ENCODE measurements at places on chromosomes 16 and 17. TPM values are rescaled to one million over a fixed set of nuclear protein-coding genes. Genes with fewer than 3 reads are reported as not detected.

Gene RRAD
- total RNA-seq, result 0.48 TPM

GRCh38 chr17:70582777-70583176 lies 413.4 kb downstream of the KCNJ2 start:
- no peak overlapping the region for H3K27ac ChIP-seq
- no peak for DNase-seq
- H3K4me1 ChIP-seq, result no peaks in the 10 kb centered on the region
- no peaks in the 10 kb centered on the region for H3K36me3 ChIP-seq

DNA sequence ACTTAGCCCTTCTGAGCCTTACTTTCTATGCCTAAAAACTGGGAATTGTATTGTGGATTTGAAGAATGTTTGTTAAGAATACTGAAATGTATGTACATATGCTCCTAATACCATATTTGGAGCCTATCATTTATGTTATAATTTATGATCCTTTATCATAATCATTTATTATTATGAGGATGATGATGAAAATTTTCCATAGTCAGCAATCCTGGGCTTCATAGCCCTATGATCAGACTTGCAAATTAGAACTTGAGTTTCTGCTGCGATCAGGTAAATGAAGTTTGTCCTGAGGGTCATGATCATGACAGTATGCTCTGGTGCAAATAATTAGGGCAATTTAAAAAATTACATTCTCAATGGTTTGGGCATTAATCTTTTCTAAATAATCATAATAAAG lies 147.4 kb downstream of the CA10 start:
- no peaks in the 10 kb centered on the region for H3K36me3 ChIP-seq
- peaks cover 3% of the 10 kb centered on the region for H3K27me3 ChIP-seq
- no peak overlapping the region for H3K27ac ChIP-seq
- no peak overlapping the region for H3K4me3 ChIP-seq
- no peaks in the 10 kb centered on the region for H3K4me1 ChIP-seq

DNA sequence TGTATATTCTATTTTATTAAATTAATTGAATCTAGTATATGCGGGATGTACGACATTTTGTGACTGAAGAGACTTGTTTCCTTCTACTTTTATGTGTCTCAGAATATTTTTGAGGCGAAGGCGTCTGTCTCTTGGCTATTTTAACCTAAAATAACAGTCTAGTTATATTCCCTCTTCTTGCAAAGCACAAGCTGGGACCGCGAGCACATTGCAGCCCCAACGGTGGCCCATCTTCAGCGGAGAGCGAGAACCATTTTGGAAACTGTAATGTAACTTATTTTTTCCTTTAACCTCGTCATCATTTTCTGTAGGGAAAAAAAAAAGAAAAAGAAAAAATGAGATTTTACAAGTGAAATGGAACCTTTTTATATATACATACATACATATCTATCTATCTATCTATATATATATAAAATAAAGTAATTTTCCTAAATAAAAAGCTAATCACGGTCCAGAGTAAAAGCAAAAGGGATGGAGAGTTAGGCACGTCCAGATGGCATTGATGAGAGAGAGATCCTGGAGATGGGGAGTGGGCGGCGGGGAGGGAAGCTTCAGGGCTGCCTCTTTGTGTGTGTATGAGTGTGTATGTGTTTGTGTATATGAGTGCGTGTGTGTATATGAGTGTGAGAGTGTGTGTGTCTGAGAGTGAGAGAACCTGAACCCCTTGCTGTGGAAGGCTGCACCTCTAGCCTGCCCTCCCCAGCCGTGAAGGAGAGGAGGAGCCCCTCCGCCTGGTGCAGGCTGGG lies 7.5 kb upstream of the ABCC3 start:
- H3K36me3 ChIP-seq, result no peaks in the 10 kb centered on the region
- no peak for DNase-seq
- H3K4me1 ChIP-seq, result no peaks in the 10 kb centered on the region
- no peak overlapping the region for H3K4me3 ChIP-seq
- no peak overlapping the region for H3K27ac ChIP-seq

GRCh38 chr17:31428111-31428510 lies 36.6 kb downstream of the RAB11FIP4 start:
- no peak for DNase-seq
- H3K27ac ChIP-seq, result no peak overlapping the region
- no peaks in the 10 kb centered on the region for H3K36me3 ChIP-seq
- peaks cover 9% of the 10 kb centered on the region for H3K27me3 ChIP-seq

Measured in activated CD4-positive, alpha-beta memory T cell treated with anti-CD3 and anti-CD28 coated beads for 36 hours (primary cell).